ENCODE measurements at places on chromosomes 16 and 17.
A peak's percentile ranks its signal among the peaks of the same experiment; 100 is the strongest.

GRCh38 chr16:86377251-86378022, 132.9 kb upstream of the FOXF1 start:
- no peak for DNase-seq

DNA sequence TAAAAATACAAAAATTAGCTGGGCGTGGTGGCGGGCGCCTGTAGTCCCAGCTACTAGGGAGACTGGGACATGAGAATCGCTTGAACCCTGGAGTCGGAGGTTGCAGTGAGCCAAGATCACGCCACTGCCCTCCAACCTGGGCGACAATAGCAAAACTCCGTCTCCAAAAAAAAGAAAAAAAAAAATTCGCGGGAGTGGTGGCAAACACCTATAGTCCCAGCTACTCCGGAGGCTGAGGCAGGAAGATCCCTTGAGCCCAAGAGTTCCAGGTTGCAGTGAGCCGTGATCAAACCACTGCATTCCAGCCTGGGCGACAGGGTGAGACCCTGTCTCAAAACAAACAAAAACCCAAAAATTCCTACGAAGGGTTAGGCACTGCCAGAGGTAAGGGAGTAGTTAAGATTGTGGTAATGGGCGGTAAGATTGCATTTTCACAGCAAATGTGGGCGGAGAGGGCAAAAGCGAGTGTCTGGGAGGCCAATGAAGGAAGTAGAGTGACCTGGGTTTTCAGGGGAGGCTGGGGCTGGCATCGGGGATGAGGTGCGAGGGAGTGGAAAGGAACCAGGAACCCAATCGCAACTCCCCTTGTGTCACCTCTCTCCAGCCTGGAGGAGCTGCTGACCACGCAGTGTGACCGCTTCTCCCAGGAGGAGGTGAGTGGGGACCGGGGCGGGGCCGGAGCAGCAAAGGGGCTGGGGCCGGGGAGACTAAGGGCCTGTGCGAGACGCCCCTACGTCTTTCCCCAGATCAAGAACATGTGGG, 2.6 kb downstream of the MYL11 start:
- DNase-seq, result peak; percentile 63

DNA sequence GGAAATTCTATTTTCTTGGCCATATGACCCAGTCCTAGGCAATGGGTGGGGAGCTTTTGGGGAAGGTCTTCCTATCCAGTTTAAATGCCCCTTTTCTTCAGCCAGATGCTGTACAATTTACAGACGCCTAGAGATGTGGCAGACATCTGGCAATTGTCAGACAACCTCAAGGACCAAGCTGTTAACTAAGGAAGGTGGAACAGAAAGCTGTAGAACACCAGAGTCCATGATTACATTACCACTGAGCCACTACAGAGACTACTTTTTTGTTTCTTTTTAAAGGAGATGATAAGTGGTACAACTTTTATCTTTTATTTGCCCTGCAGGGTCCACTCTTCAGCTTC, 21.1 kb upstream of the CORO6 start:
- DNase-seq, result no peak

DNA sequence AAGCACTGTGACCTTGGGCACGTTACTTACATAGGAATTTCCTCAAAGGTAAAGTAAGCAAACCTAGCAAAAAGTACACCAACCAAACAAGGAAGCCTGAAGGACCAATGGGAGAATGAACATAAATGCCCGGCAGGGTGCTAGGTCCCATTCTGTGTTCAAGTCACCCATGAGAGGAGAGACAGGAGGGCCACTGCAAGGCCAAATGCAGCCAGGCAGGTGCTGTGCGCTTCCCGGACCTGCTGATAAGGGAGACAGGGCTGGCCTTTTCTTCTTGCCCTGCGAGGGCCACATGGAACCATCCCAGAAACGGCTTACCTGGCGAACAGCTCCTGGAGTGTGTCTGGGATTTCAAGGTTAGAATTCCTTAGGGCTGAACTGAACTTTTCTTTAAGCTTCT, 69.0 kb downstream of the GTF3C1 start:
- DNase-seq, result no peak

- DNase-seq, result peak; percentile 57
These were observed 7.5 kb upstream of the TMEM170A start for GRCh38 chr16:75471723-75472633.

GRCh38 chr17:21376759-21377690, 868 bp downstream of the KCNJ12 start:
- no peak for DNase-seq

- DNase-seq, result no peak
These were observed 4.1 kb downstream of the NXN start for GRCh38 chr17:975371-975915.

DNA sequence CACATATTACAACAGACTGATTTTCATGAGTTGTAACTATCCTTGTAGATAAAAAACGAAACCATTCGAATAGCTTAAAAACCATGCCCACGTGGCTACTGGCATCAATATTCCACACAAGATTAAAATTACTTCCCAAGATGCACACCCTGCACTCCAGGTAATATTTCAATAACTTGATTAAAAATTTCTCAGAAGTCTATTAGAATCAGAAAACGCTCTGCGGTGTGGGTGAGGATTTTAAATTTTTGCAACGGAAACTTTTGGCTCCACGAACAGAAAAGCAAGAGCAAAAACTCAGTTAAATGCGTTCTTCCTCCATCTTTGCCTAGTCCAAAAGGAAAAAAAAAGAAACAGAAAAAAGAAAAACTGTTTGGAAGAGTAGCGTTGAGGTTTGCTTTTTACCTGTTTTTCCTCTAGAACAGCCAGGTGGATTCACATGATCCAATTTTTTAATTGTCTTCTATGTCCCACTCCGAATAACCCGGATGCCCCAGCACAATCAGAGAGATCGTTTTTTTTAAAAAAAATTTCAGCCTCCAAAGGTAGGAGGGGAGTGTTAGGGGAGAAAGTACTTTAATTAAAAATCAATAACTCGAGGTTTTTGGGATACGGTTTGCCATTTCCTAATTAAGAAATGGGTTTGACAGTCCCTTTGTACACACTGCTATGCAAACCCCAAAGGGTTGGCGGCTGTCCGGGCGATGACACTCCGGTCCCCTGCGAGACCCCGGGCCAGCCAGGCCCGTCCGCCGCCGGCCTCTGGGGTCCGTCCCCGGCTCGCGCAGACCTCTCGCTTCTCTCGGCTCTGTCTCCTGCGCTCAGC, 708 bp upstream of the NFAT5 start:
- no peak for DNase-seq

- DNase-seq, result no peak
These were observed 28.0 kb downstream of the AP1G1 start for GRCh38 chr16:71780521-71781089.
